ENCODE measurements at places on chromosomes 13 and 19.
A peak's percentile ranks its signal among the peaks of the same experiment; 100 is the strongest.

DNA sequence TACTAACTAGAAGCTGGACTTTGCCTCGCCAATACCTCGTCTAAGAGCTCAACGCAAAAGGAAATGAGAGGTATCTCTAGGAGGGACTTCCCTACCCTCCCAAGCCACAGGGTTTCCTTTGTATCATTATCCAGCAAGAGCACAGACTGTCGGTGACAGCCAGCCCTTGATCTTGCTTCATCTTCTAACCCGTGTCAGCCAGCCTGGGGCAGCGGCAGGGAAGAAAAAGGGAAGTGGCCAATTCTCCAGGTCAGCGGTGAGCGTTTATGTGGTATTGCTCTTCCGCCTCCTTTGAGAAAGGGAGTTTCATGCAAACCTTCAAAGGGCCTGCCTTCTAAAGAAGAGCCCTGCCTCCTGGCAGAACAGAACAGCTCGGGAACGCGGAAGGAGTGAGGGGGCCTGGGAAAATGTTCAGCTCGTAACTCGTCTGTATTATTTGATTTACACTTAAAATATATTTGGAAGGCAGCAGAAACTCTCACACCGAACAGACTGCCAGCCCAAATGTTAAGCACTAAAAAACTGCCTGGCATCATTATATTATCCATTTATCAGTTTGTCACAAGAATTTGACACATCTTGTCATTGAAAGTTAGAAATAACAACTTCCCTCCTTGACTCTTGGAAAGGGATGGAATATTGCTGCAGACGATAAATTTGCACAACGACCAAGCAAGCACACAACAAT lies 41.8 kb downstream of the EFNB2 start:
- DNase-seq = no peak

- no peak for DNase-seq
Observed at GRCh38 chr19:33226550-33227241, 1.0 kb upstream of the SLC7A10 start.

DNA sequence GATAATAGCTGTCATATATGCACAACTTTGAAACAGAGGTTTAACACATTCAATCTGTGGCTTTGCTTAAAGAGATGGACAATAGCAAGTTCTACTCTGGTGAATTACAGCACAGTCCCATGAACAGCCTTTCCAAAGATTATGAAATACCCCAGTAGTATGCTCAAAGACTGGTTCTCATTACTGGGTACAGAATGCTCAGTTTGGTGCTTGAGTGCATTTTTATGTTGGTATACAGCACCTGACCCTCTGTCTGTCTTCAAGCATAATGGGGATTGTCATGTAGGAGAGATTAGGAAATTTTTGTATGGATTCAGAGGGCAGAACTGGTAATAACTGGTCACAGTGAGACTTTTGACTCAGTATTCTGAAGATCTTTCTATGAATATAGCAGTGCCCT lies 7.6 kb downstream of the LMO7 start:
- no peak for DNase-seq

GRCh38 chr19:38385804-38386257 lies 2.0 kb downstream of the GGN start:
- DNase-seq = no peak

GRCh38 chr13:66501181-66501580 lies 729.0 kb downstream of the PCDH9 start:
- DNase-seq = no peak

- DNase-seq = no peak
Observed at GRCh38 chr19:1489463-1490310, 463 bp downstream of the PCSK4 start.

DNA sequence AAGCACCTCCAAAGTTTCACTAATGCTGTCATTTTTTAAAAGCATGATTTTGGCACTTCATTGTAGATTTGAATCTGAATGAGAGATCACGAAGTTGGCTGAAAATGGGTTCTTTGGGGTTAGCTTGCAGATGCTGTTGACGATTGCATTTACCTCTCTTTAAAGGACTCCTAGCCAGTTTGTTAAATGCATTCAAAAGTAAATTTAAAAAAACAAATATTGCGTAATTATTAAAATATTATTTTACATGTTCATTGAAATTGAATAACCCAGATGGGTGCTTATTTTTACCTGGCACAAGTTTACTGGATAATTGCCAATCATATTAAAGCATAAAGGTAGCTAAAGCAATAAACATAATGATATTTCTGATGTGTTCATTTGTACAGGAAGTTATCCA lies 172.2 kb downstream of the ABCC4 start:
- DNase-seq = no peak

DNA sequence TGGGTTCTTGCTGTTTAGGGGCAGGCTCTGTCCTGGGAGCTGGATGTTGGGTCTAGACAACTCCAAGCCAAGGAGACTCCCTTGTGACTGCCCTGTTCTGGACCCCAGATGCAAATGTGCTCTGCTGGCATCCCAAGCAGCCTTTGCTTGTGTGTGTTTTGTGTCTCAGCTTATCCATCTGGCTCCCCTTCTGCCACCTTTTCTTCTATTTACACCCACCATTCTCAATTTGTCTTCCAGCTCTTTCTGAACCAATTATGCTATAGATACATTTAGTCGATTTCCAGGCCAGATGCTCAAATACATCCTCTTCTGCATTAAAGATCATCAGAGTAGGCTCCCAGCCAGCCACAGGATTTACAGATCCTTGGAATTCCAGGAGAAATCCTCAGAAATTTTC lies 115.0 kb upstream of the SLC7A1 start:
- no peak for DNase-seq

- no peak for DNase-seq
Observed at GRCh38 chr19:42247640-42248199, 5.3 kb upstream of the GSK3A start.

DNA sequence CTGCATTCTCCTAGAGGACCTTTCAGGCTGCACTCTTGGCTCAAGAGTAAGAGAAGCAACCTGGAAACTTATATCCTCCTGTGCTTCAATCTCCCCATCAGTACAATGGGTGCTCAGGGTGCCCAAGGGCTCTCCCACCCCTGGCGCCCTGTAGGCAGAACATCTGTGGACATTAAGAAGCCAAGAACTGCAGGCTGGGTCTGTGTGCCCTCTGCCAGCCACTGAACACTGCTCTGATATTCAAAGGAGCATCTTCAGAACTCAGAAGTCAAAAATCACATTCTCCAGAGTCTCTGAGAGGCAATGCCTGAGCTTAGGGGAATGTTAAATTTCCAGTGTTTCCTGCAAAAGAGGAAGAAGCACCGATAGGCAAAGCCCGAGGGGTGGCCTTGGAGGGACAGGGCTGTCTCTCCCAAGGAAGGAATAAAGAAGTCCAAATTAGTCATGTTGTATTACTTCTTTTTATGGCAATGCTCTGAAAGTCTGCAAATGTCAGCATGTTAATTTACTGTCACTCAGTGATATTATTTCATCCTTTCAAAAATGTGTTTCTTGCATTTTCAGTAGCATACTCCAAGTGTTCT lies 88.1 kb downstream of the TSHZ3 start:
- DNase-seq = no peak

GRCh38 chr19:10510301-10510802 lies 6.9 kb downstream of the S1PR5 start:
- no peak for DNase-seq

- no peak for DNase-seq
Observed at GRCh38 chr19:852136-853013, at the start of gene ELANE. Gene ELANE, plus strand, starts transcription at chr19:852303. Its CDS starts 26 bp downstream, at chr19:852329.

DNA sequence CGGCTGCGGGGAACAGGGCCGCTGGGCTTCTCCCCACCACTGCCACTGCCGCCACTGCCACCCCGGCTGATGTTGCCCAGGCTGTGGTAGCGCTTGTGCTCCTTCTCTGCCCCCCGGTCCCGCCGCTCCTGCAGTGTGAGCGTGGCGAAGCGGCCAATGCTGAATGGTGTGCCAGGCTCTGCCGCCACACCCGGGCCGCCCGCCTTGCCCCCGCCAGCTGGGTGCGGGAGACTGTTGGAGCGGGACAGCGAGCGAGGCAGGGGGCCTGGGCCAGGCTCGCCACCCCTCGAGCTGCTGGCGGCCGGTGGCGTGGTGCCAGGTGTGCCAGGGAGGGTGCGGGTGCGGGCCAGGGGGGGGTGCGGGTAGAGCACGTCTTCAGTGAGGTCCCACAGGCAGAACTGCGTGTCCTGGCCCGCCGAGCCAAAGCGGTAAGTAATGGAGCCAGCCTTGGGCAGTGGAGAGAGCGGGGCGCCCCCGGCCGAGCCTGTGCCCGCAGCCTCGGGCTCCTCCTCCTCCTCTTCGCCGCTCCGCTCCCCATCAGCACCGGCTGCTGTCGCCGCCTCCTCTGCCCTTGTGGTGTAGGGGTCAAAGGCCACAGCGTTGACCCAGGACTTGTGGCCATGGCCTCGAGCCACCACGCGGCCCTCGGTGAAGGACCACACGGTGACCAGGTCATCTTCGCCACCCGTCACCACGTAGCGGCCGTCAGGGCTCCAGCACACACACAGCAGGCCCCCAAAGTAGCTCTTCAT lies 3.7 kb upstream of the DMPK start:
- no peak for DNase-seq

DNA sequence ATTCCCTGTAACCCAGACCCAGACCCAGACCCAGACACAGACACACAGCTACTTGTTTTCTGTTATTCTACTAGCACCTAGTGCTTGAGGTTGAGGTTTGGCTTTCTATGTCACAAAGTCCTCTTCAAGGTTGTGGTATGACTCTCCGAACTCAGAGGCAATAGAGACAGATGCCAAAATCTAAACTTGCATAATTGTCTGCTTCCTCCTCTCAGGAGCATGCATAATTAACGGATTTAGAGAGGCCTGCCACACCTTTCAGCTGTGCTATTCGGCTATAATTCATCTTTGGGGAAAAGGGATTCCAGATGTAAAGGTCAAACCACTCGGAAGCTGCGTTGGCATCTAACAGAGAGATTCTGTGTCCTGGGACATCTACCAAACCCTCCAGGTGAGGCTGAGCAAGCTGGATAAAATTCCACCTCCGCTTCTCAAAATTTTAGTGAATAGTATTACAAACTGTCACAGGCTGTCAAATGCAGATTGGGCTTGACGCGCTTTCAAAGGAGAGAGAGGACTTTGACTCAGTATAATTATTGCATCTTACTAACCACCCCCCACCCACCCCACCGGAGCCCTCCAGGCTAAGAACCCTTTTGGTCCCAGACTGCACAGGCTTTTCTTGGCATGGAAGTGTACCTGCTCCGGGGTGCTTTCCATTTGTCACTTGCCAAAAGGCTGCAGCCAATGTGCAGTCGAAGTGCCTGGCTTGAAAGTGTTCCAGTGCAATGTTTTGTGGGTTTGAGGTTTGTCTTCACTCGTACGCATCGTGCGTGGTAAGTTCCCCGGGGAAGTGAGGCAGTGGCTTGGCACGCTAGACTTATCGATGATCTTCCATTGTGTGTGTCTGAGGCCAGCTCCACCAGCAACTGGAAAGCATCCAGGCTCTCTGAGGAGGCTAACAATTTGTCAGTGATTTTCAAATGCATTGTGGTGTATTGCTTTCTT lies 194.1 kb downstream of the TDRD3 start:
- DNase-seq = no peak

- no peak for DNase-seq
Observed at GRCh38 chr19:51417107-51417809, at the start of gene SIGLEC10. Gene SIGLEC10, minus strand, starts transcription at chr19:51417642. Its CDS starts 61 bp downstream, at chr19:51417581.

DNA sequence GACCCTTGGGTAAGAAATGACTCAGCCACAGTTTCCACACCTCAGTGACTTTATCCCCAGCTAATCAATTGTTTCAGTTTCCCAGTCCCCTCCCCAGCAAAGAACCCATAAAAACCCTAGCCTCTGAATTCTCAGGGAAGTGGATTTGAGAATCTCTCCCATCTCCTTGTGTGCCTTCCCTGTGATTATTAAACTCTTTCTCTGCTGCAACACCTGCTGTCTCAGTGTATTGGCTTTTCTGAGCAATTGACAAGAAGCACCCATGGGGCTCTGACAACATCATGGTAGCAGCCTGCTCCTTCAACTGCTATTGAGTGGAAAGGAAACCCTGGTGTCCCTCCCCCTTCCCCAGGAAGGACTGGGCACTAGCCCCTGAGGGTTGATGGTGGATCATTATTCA lies 73.7 kb downstream of the UQCRFS1 start:
- no peak for DNase-seq

- DNase-seq = peak; percentile 58
Observed at GRCh38 chr13:27533155-27533643, 82.8 kb upstream of the MTIF3 start.

DNA sequence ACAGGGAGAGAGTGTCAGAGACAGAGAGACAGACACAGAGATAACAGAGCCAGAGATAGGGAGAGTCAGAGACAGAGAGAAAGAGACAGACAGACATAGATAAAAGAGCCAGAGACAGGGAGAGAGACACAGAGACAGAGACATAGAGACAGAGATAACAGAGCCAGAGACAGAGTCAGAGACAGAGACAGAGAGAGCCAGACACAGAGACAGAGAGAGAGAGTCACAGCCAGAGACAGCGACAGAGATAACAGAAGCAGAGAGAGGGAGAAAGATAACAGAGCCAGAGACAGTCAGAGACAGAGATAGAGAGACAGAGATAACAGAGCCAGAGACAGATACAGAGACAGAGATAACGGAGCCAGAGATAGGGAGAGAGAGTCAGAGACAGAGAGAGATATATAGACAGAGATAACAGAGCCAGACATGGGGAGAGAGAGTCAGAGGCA lies 865 bp upstream of the TNFSF9 start:
- no peak for DNase-seq

DNA sequence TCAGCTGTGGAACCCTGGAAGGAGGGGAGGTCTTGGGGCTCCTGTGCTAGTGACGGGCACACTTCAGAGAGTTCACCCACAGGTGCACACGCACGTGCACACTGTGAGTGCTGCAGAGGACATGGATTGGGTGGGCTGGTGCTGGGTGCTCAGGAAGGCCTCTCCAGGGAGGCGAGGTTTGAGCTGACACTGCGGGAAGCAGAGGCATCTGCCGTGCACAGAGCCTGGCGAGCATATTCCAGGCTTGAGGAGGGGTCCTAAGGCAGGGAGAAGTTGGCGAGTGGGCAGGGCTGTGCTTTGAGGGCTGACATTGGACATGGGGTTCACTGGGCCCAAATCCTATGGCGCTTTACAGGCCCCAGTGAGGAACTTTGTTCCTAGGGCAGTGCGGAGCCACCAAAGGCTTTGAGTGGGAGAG lies 25.6 kb downstream of the CCDC8 start:
- no peak for DNase-seq

DNA sequence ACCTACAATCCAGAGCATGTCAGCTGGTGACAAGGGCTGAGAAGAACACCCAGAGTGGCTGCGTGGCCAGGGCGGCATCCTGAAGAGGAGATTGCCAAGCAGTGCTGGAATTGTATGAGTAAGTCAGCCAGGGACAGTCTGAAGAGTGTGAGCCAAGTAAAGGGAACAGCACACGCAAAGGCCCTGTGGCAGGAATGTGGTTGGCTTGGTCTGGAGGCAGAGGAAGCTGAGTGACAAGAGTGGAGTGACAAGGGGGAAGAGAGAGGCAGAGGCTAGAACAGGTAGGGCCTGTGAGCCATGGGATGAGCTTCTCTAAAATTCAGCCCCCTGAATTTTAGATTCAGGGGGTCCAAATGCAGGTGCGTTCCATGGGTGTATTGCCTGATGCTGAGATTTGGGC lies 53.7 kb upstream of the UQCRFS1 start:
- DNase-seq = no peak

GRCh38 chr13:113224486-113224885 lies 15.1 kb downstream of the CUL4A start:
- DNase-seq = no peak
